ENCODE measurements at places on chromosomes 6 and 20.
A peak's percentile ranks its signal among the peaks of the same experiment; 100 is the strongest.

DNA sequence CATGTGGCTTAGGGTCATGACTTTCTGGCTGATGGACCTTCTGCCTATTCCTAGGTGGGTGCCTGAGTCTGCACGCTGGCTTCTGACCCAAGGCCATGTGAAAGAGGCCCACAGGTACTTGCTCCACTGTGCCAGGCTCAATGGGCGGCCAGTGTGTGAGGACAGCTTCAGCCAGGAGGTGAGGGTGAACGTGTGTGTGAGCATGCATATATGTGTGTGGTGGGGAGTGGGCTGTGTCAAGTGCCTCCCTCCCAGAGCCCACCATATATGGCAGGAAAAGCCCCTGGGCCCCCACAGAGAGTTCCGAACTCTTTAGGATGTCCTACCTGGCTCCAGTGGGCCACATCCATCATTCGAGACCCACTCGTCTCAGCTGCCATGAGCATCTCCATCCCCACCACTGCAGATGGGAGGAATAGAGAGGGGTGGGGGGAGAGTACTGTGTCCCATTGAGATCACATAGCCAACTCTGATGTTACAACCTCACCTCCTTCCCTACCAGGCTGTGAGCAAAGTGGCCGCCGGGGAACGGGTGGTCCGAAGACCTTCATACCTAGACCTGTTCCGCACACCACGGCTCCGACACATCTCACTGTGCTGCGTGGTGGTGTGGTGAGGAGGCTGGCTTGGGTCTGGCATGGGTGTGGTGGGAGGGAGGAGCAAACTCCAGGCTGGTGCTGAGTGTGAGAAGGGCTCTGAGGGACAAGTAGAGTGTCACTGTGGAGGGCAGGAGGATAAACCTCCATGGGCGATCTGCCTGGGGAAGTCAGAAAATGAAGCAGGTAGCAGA, 3.2 kb downstream of the SLC22A7 start:
- no peak for DNase-seq

DNA sequence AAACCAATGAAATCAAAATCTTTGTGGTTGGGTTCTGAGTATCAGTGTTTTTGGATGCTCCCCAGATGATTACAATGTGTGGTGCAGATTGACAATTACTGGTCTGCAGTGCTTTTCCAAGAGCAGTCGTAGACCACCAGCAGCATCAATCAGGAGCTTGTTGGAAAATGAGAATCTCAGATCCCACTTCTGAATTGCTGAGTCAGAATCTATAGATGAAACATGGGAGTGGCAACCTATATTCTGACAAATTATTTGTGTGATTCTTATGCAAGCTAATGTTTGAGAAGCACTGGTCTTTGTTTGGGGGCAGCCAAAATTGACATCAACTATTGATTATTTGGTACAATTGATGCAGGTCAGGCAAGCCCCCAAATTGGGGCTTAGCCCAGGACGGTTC, 539.9 kb upstream of the BTBD3 start:
- no peak for DNase-seq

- no peak for DNase-seq
These were observed 160.2 kb downstream of the BTBD3 start for GRCh38 chr20:12077875-12078274.

DNA sequence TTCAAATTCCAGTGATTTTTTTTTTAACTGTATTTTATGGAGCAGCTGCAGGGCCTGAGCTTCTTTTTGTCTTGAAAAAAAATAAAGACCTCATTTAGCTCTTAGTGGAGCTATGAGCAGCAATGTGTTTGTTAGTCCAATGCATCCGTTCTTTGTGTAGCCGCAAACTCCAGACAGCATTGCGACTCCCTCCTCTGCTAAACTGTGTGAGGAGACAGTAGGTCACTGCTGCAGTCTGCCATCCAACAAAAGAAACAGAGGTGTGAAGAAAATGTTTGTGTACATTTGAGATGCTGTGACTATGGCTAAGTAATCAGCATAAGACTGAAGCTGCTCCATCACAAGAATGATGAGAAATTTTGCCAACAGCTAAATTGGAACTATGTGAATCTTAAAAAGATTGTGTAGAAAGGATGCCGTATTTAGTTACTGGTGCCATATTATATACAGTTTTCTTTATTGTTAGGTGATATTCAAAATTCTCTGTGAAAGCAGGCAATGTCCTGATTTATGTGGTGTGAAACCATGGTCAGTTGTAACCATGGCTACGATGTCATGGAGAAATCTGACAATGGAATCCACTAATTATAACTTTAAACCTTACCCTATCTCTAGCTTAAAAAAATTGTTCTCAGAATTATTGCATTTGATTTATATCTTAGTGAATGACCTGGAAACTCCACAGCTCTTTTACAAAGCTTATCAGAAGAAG, 428.8 kb upstream of the EPHA7 start:
- no peak for DNase-seq

- no peak for DNase-seq
These were observed 8.5 kb downstream of the AP5S1 start for GRCh38 chr20:3828798-3829197.

DNA sequence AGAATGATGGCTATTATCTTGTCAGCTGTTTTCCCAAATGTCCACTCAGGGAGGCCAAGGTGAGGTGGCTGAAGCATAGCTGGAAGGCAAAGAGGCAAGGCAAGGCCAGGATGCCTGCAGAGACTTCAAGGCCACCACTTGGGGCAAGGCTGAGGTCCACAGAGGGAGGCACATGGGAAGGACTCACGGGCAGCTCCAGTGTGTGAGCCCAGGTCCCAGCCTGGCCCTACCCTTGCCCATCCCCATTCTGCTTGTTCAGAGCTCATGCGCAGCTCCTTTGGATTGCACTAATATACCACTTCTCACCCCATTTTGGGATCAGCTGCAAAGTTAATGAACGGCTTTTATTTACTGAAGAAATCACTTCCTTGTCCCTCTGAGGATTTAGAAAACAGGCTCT, 111.1 kb upstream of the KCNK16 start:
- DNase-seq, result no peak

DNA sequence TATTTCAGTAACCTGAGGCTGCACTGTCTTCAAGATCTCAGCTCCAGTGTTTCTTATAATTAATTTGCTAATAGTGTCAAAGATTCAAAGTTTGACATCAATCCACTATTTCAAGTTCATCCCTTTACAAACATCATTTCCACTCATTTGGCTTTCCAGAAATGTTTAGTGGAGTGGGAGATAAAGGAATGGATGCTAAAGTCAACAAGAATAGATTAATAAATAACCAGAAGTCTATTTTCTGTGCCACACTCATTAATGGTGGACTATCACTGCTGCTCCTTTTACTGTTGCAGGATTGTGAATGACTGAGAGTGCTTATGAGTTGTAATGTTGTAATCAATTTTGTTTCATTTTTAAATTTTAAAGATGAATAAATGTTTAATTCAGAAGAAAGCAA, 28.4 kb upstream of the EPM2A start:
- DNase-seq, result no peak

- no peak for DNase-seq
These were observed 76.3 kb downstream of the TMEM170B start for GRCh38 chr6:11613858-11614257.

GRCh38 chr20:48139262-48140041, 354.2 kb upstream of the SULF2 start:
- DNase-seq, result no peak

DNA sequence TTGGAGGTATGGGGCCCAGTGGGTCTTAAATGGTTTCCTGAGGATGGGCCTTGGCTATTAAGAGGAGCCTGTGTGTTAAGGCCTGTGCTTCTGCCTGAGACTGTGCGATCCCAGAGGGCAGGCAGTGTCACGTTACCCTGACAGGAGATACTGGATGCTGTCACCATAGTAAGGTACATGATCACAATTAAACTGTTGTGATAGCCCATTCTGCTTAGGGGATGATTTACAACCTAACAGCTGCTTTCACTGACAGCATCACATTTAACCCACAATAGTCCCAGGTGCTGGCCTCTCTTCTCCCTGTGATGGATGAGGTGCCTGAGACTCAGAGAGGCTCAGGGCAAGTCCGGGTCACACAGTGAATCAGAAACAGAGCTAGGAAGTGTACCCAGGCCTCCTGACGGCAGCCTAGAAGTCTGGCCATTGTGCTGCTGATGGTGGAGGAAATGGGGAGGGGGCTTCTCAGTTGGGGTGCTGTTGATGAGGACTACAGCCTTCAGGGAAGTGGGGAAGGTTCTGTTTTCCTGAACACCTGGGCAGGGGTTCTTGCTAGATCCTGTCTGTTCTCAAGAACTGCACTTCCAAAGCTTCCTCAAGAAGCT, 97.3 kb downstream of the MDGA1 start:
- DNase-seq, result no peak

- DNase-seq, result no peak
These were observed 633.1 kb downstream of the GRIK2 start for GRCh38 chr6:102026649-102027048.

GRCh38 chr6:135054226-135054568, 425 bp downstream of the HBS1L start:
- no peak for DNase-seq

DNA sequence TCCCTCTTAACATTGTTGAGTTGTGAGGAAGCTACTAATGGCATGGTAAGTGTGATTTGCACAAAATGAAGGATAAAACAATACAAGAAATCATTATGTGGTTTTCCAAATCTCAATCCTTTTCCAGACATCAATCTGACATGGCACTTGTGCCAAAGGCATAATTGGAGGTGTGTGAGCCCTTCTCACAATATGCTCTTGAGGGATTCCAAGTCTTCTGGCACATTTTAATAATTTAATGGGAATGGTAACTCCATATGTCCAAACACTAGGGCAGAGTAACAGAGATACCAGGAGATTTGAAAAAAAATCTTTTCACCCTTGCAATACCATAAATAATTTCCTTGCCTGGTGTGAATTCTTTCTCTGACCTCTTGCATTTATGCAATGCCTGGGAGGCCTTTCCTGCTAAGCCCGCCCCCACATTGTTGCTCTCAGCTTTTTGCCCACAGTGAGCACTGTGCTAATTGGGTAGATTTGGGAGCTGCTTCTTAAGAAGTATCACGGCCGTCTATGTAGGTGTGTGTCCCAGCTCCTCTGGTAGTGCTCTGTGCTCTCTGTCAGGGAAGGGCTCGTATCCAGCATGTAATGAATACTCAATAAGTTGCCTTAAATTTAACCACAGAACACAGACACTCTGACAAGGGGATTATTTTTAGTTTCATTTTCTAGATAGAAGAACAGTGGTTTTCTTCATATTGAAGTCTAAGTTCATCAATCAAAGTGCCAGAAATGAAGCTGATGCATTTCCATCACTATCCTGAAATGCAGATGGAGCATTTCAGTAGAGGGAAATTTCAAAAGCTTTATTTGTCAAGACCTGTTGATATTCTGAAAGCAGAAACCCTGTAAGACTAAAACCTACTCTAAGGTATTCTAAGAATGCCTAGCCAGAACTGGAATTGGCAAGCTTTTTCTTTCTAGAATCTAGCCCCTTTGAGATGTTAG, 54.4 kb upstream of the CEP85L start:
- DNase-seq, result peak; percentile 46

GRCh38 chr20:52748990-52749389, 223.2 kb upstream of the TSHZ2 start:
- no peak for DNase-seq

DNA sequence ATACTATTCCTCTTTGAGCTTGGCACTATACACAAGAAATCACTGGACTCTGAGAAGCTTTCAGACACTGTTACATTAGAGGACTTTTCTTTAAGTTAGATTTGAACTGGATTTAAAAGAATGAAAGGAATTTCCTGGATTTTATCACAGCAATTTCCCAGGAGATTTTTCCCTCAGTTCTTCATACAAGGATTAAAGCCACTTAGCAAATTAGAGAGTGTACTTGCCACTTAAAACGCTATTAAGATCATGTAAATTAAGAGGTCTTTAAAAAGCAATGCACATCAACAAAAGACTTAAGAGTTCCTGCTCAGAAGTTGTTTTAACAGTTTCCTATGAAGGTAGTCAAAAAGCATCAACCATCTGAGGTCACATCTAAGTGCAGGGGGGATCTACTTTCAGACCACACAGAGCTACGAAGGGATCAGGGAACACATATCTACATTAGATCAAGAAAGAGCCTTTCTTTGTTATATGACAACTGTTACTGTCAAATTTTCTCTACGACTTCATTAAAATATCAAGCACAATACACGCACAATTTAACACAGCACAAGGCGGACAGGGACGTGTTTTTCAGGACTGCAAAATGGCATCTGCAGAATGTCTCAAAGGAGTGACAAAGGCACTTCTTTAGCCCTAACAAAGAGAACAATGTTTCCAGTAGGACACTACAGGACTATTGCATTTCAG, 65.8 kb downstream of the EPB41L2 start:
- DNase-seq, result no peak

- no peak for DNase-seq
These were observed 19.7 kb upstream of the NRSN1 start for GRCh38 chr6:24106291-24106690.

DNA sequence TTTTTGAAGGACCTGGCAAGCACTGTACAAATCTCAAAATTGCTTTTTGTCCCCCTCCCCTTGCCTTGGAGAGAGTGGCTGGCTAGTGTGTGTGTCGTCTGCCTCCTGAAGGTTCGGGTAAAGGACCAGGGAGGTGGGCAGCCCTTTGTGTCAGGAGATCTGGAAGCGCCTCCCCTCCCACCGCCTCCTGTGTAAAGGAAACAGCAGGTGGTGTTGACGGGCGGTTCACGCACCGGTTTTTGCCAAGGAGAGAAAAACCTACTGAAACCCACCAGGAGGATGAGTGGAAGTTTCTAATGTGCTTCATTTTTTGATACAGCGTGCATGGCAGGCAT, 1.2 kb downstream of the ENTPD6 start:
- no peak for DNase-seq

DNA sequence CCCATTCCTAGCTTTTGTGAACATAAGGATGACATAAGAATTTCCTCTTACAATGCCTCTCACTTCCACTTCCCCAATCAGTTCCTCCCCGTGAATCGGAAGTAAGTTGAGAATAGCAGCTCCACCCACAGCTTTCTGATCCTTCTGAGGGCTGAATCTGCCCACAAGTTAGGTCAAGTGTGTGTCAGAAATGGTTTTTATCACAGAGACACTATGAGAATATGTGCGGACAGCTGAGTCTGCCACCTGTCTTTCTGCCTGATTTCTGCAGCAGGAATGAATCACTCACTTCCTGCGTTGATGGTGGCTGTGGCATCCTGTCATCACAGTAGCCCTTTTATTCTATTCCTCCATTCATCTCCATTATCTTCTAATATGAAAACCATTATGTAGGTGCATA, 70.2 kb downstream of the RIN2 start:
- DNase-seq, result peak; percentile 44

- no peak for DNase-seq
These were observed 445.8 kb upstream of the CITED2 start for GRCh38 chr6:139820210-139820609.

DNA sequence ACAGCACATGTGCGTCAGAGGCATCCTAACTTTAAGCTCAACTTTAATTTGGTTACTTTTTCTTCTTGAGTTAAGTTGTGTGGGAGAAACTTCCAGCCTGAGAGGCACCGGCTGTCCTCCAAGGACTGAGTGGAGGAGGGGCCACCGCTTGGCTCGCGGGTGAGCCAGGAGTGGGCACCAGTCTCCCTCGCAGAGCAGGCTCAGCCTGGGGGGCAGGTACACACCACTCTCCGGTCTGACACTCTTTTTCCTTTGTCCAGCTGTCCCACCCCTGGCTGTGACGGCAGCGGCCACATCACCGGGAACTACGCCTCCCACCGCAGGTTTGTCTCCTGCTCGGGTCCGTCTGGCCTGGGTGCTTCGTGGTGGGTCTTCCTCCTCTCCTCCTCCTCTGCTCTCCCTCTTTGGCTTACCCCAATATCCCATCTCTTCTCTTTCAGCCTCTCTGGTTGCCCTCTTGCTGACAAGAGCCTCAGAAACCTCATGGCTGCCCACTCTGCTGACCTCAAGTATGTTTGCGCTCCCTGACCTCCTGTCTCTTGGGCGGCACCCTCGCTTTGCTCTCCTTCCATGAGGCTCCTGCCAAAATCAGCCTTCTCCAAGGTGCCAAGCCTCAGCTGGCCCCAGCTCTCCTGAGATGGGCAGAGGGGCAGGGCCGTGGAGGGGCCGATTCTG, 32.6 kb upstream of the PCMTD2 start:
- no peak for DNase-seq
